ENCODE measurements at places on chromosomes 3 and 15.
A peak's percentile ranks its signal among the peaks of the same experiment; 100 is the strongest.

DNA sequence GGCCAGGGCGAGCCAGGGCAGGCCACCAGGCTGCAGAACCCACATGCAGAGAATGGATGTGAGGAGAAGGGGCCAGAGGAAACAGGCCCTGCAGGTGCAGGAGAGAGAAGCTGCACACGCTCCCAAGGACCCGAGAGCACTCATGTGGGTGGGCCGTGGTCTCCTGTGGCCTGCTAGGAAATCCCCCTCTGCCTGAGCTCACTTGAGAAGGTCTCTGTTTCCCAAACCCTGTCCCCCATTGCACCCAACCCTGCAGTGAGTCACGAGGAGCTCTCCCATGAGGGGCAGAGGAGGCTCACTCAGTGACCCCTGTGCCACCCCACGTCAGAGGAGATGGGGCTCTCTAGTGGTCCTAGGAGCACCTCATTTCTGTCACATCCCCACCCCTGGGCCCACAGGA is 111.1 kb downstream of the KLF13 start:
- peak; percentile 65 for ATAC-seq

GRCh38 chr3:138833899-138834595 is 681 bp downstream of the PIK3CB start:
- ATAC-seq, result peak; percentile 79

DNA sequence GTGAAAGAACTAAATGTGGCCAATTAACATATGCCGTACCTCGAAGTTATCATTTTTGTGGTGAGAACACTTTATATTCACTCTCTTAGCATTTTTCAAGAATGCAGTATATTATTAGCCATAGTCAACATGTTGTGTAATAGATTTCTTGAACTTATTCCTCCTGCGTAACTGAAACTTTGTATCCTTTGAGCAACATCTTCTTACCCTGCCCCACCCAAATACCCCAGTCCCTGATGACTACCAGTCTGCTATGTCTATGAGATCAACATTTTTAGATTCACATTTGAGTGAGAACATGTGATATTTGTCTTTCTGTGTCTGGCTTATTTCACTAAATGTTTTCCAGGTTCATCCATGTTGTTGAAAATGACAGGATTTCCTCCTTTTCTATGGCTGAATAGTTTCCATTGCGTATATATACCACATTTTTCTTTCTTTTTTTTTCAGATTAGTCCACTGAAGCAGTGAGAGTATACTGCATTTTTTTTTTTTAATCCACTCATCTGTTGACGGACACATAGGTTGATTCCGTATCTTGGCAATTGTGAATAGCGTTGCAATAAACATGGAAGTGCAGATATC is 12.7 kb upstream of the KBTBD8 start:
- no peak for ATAC-seq

GRCh38 chr15:66862940-66863335 is 160.9 kb downstream of the SMAD6 start:
- peak; percentile 78 for ATAC-seq

GRCh38 chr3:193620650-193621049 is 27.6 kb downstream of the OPA1 start:
- ATAC-seq, result no peak

- peak; percentile 8 for ATAC-seq
These were observed 219.8 kb downstream of the CTNNB1 start for GRCh38 chr3:41418961-41419691.

DNA sequence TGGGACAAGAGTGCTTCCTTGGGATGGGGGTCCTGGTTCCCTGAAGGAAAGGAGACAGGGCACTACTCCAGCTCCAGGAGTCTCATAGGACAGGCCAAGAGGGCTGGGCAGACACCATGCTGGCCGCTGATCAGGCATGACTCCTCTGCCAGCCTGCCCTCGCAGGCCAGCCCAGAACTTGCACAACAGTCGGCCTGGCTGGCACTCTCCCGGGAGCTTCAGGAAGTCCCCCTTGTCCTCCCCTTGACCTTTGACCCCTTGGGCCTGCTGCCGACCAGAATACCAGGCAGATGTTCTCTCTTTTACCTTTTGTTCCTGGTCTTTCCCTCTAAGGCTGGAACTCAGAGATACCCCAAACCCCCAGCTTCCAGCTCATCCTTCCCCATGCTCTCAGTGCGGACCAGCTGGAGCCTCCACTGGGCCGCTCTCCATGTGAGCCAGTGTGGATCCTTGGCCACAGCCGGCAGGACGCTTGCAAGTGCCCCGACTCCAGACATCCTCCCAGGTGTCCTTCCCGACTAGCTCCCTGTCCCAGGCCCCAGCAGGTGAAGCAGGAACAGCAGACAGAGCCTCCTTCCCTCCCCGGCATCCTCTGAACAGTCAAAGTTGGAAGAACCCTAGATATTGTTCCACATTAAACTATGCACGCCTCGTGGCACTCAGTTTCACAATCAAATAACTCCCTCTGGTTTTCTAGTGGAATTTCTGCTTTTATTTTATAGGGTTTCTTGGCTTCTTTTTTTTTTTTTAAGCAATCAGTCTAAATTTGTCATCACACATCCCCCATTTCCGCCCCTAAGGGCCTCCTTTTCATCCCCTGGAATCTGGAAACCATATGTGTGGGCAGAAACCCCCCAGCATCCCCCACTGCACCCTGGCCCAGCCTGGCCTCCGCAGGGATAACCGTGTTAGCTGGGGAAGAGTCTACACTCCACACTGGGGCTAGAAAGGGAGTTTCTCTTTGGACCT is 15.7 kb downstream of the VPS18 start:
- ATAC-seq, result no peak

GRCh38 chr3:183823963-183824362 is 1.4 kb downstream of the MAP6D1 start:
- no peak for ATAC-seq

GRCh38 chr3:47791193-47791855 is 9.6 kb upstream of the SMARCC1 start:
- no peak for ATAC-seq

DNA sequence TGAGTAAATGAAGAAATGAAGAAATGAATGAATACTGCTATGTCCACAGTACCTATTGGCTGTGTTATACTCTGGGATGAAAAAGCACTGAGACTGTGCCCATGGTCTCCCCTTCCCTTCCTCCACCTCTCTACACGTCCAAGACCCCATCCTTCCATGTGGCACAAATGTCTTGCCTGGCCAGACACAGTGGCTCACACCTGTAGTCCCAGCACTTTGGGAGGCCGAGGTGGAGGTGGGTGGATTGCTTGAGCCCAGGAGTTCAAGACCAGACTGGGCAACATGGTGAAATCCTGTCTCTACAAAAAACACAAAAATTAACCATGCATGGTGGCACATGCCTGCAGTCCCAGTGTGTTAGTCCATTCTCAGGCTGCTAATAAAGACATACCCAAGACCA is 200.1 kb downstream of the FAM43A start:
- ATAC-seq, result no peak

DNA sequence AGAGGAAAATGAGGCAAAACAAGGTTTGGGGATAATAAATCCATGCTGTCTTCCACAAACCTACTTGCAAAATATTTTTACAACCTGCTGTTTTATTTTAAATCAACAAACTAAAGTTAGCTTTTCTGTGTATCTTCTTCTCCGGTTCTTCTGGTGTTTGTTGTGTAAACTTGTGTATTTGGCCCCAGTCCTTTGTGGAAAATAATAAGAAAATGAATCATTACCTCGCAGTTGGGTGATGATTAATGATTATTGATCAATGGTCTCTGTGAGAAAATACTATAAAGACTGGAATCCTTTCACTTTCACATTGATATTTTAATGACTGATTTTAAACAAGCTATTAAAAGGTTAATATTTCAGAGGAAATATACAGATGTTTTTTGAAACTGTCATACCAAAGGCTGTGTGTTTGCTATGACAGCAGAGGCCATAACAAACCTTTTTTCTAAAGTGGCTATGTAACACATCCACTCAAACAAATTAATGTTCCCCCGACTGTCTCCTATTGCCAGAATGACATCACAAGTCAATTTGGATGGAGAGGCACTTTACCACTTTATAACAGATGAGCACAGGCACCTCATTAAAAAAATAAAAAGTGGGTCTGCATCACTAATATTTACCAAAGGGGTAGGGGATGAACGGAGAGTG is 152.5 kb downstream of the MEX3B start:
- no peak for ATAC-seq

DNA sequence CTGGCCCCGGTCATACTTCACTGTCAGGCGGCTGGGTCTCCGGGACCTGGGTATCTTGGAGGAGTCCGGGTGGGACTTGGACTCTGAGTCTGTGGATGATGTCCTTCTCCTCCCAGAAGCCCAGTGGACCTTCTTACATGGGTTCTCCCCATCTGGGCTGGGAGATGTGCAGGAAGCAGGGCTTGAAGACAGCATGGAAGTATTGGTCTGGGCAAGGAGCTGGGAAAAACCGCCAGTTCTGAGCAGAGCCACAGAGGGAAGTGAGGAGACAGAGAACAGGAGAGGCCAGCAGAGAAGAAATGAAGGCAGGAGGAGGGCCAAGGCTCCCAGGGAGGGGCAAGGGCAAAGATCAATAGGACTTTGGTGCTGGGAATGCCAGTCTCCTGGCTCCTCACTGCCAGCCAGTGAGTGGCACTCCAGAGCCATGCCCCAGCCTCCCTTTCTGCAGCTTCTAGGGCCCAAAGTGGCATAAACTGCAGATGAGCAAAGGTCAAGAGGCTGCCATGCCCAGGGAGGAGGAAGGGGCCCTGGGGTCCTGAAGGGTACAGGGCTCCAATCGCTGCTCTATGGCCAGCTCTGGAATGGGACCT is at the start of gene PPP1R14D:
TSS of gene PPP1R14D (minus strand) at position 262 of the 590 bp plus-strand sequence. CDS start at position 195, 67 bp downstream.
- no peak for ATAC-seq

- ATAC-seq, result no peak
These were observed 78.0 kb downstream of the CHCHD6 start for GRCh38 chr3:126781889-126782491.
